GM13976 (cell line): ENCODE measurements at places on chromosomes 3 and 15.
A peak's percentile ranks its signal among the peaks of the same experiment; 100 is the strongest.

DNA sequence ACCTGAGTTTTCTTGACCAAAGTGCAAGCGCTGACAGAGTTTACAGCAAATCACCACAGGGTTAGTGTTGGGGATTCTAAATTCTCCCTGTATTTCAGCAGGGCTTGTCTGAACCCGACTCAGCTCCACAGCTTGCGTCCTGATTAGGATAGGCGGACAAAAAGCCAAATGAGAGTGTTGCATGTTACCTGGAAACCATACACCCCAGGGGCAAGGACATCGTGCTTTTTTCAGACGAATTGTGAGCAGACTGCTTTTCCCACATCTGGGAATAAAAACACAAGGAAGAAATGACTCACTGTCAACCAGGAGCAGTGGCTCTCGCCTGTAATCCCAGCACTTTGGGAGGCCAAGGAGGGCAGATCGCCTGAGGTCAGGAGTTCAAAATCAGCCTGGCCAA lies 3.0 kb downstream of the DZIP1L start:
- DNase-seq = no peak

GRCh38 chr15:36942248-36942827 lies 158.0 kb downstream of the MEIS2 start:
- no peak for DNase-seq

GRCh38 chr3:26624209-26624765 lies 1.7 kb downstream of the LRRC3B start:
- DNase-seq = peak; percentile 19

DNA sequence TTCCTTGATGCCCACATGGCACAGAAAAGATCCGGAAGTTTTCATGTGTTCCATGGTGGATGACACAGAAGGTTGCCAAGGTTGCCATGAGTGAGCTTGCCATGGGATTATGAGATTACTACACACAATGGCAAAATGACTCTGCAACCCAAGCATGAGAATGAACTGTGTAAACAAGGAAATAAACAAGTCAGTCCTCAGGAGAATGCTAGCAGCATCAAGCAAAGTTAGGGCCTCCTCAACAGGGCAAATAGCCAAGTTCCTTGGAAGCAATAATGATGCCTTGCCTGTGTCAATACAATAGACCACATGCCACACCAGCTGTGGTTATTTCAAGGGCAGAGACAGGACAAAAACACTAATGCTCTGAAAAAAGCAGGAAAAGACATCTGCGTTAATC lies 41.8 kb downstream of the AQR start:
- DNase-seq = no peak

- no peak for DNase-seq
These were observed 1.9 kb downstream of the SPTBN5 start for GRCh38 chr15:41891946-41892345.

GRCh38 chr3:52085681-52086282 lies 29.4 kb upstream of the DUSP7 start:
- DNase-seq = no peak

GRCh38 chr3:53140847-53141845 lies 10.9 kb upstream of the RFT1 start:
- DNase-seq = no peak

GRCh38 chr3:174153871-174154270 lies 705.3 kb upstream of the NAALADL2 start:
- no peak for DNase-seq

- no peak for DNase-seq
These were observed 93.8 kb upstream of the SLC4A7 start for GRCh38 chr3:27578032-27578431.

DNA sequence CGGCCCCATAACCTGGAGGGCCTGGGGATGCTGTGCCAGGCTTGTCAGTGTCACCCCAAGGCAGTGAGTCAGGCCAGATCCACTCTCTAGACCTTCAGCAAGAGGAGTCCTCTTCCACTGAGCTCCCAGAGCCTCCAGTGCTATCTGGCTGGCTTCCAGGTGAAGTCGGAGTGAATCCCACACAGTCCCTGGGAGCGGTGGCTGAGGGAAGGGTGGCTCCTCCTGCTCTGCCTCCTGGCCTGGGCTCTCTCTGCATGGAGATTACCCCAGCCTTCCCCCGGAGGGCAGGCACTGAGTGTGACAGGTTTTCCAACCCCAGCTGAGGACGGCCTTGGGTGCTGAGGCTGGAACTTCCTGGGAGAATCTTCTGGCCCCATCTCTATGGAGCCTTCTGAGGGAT lies 82.7 kb downstream of the EPHB1 start:
- DNase-seq = no peak

DNA sequence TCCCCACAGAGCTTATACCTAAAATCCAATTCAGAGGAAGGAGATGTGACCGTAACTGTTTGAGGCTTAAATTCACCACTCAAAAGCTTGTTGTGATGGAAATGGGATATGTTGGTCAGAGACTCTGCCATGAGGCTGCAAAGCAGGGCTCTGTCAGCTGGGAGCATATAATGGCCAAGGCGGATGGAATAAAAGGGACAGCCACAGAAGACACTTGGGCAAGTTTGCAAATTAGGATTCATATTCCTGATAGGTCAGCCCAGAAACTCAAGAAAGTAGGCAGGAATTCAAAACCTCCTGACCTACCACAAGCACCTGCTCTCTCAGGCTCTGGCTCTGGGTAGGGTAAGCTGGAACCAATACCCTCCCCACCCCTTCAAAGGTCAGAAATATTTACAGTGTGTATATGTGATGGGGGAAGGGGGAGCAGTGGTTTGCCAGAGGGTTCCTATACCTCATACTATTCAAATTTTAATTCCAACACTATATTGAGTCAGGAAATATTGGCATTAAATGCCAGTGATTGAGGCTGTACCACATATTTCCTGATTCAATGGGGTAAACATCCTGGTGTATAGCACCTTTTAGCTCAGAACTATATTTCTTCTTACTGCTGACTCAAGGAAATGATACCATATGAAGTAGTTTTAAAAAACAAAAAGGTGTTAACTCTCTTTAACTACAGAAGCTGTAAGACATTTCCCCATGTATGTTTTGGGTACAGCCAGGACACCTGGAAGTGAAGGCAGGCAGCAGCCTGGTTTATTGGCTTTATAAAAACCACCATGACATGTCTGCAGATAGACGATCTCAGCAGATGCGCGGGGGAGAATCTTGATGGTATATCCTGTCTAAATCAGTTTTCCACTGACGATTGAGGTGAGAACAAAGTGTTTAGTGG lies 19.2 kb downstream of the FYCO1 start:
- DNase-seq = no peak

- peak; percentile 54 for DNase-seq
These were observed 225.5 kb upstream of the IL12A start for GRCh38 chr3:159763011-159763601.

DNA sequence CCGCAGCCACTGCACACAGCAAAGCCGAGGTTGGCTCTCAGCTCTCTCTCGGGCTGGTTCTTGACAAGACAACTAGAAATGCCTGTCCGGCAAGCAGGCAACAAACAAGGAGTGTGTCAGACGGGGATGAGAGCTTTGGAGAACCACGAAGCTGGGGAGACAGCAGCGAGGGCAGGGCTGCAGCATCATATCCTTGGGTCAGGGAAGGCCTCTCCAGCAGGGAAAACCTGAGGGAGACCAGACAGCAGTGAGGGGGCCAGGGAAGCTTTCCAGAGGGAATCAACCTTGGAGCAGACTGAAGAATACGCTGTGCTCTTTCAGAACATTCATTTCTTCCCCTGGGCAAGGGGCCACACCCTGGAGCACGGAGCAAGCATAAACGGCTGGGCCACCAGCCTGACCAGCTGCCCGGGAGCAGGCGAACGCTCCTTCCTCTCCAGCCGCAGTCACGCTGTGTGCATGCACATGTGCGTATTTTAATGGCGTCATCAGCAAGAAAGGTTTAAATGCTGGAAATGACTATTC lies 58.7 kb downstream of the CHSY1 start:
- DNase-seq = no peak

DNA sequence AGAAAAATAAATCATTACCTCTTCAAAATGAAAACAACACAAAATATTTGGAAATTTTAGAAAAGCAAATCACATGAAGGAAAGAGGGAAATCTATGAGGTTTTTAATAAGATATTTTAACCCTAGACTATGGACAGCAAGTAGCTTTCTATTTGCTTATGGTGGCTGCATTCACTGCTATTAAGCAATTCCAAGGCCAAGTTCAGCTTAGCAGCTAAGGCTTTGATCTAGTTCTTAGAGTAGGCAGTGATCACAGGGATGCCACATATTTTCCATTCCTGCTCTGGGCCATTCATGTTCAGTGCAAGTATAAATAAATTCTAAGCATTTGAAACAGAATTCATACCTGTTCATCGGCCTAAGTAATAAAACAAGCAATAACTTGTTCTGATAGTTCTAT lies 235.3 kb downstream of the CDIN1 start:
- DNase-seq = no peak

- no peak for DNase-seq
These were observed 67.7 kb downstream of the ARHGEF26 start for GRCh38 chr3:154188846-154189245.

GRCh38 chr15:63436341-63436740 lies 54.7 kb upstream of the CA12 start:
- DNase-seq = no peak

DNA sequence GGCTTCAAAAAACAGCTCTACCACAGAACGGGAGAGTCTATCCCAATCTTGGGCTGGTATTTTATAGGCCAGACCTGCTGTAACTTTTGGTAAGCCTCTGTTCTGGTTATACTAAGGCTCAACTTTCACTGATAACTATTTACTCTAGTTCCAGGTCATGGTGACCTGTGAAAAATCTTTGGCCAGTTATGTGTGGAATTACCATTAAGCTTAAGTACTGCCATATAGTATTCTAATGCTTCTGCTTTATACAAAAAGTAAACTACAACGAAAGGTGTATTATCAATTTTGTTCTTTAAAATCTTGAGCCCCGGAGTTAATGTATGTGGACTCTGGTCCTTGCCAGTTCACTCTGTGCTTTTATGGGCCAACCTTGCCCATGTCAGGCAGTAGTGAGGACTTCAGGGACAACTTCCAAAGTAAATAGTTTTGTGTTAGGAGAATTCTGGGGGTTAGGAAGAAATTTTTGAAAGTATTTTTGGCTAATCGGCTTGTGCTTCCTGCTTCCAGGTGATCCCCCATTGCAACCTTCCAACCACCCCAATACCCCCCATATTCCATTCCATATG lies 6.4 kb downstream of the SIAH2 start:
- DNase-seq = no peak

- no peak for DNase-seq
These were observed 17.7 kb upstream of the HEG1 start for GRCh38 chr3:125073390-125073905.

- DNase-seq = no peak
These were observed 453.9 kb downstream of the SQOR start for GRCh38 chr15:46088486-46089445.

GRCh38 chr15:36210426-36210825 lies 369.0 kb upstream of the CDIN1 start:
- no peak for DNase-seq

DNA sequence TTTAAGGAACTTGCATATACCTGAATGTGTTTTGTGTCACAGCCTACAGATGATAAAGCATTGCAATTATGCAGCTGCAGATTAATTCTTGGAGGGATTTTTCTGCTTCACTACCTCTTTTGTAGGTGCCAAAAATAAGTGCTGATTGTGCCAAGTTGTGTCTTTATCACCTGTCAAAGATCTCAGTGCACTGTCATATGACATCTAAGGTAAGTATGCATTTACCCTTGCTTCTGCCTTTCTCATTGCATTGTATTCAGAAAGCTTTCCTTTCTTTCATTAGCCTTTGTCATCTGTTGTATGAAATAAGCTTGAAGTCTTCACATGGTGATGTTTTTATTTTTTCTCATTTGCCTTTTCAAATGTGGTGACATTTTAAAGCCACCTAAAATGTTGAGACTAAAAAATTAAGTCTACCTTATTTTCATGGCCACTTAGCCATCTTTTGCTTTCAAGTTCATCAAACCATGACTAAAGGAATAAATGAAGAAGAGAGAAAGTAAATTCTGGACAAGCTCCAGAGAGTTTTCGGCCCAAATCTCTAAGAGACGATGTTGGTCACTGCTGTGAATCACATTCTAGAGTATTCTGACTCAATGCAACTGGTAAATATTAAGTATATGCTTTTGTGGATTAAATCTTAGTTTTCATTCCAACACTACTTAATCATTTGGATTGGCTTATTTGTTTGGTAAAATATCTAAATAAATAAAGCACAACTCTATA lies 381.8 kb upstream of the EPHA3 start:
- DNase-seq = no peak

DNA sequence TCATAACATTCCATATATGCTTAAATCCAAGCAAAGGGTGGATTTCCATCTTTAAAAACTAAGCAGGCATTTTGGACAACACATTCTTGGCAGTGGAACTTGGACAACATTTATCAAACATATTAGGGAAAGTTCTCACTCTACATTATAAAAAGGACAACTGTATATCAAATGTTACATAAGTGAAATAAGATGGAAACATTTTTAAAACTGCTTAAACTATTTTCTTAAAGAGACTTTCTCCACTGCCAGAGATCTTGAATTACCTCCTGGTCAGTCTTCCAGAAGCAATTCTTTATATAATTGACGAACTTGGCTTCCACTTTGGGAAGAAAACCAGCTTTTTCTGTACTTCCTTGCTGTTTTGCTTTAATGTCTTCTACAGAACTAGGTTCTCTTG lies 109.3 kb downstream of the NEO1 start:
- no peak for DNase-seq

DNA sequence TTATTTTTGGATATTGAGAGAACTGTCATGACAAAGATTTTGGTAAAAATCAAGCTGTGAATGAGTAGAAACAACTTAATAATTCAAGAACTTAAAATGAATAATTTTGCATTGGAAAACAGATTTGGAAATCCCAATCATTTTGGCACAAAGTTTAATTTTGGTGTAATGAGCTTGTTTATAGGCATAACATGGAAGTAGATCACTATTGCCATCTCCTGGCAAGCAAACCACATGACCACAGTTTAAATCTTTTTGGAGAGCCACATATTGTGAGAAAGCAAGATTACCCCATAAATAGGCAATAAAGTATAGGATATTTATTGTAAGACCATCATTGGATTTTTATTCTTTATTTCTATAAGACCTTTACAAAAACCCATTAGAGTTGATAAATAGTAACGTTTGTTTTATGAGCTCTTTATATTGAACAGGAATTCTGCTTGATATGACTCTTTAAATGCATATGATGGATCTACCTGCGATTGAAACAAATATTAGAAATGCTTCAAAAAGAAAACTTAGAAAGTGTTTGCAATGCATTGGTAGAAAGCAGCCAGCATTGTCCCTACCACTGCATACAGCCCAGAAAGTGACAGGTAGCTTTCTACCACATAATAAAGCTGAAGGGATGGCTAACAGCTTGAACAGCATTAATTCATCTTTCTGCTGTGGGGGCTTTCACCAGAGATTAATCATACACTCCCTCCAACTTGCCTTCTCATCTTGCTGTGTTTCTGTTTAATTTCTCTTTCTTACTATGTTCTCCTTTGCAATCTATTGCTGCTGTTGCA lies 766.8 kb downstream of the TBL1XR1 start:
- DNase-seq = no peak
